BJ (cell line): ENCODE measurements at places on chromosomes 3 and 15.

DNA sequence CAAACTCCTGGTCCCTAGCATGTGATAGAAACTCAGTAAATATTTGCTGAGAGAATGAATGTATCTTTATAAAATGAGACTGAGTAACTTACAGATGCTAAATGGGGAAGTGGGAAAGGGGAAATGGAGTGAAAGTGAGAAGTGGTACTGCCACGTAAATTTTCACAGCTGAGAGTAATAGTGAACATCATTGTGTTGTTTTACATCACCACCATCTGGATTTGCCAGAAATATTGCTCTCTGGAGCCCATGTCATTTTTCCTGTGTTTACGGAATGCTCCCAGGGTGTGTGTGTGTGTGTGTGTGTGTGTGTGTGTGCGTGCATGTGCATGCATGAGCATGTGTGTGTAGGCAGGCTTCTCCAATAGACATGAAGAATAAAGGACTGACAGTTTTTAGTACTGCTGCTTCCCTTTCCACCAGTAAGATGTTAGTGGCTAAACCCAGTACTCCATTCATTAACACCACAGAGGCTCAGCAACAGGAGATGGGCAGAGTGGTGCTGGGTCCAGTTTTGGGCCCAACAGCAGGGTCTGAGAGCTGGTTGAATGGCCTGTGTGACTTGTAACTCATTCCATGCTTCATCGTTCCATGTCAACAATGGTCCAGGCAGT lies 57.3 kb downstream of the DIPK2A start:
- DNase-seq = no peak

DNA sequence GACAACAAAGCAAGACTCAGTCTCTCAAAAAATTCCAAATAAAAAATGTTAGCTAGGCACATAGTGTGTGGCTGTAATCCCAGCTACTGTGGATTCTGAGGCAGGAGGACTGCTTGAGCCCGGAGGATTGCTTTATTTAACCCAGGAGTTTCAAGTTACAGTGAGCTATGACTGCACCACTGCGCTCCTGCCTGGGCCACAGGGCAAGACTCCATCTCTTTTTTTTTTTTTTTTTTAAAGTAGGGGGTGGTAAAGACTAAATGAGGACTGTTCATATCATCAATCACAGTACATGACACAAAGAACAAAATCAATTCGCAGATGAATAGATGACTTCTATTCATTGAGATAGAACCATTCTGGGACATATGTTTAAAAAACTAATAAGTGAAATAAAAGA lies 48.1 kb downstream of the ACAP2 start:
- no peak for DNase-seq

- DNase-seq = no peak
Observed at GRCh38 chr3:11588338-11588737, 55.4 kb downstream of the VGLL4 start.

GRCh38 chr3:87798567-87798947 lies 260.2 kb downstream of the CGGBP1 start:
- DNase-seq = no peak

GRCh38 chr15:71278989-71279756 lies 163.9 kb downstream of the THSD4 start:
- DNase-seq = peak; percentile 79

DNA sequence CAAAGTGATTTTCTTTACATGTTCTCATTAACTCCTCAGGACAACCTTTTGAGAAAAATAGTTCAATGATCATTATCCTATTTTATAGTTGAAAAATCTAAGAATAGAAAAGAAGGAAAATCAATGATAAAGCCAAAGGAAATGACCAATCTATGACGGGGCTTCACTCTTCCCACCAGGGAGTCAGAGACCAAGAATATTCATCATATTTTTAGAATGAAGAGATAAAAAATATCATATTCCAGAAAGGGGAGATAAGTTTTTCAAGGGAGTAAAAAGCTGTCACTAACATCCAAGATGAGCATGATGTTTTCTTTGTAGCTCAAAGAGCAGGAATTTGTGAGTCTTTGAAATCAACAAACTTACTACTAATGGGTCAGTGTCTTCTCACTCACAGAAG lies 71.5 kb upstream of the LPP start:
- no peak for DNase-seq

- no peak for DNase-seq
Observed at GRCh38 chr3:127287840-127288239, at the start of gene PRR20G. TSS of gene PRR20G (minus strand) at chr3:127288046. CDS start at chr3:127287365, 681 bp downstream.

DNA sequence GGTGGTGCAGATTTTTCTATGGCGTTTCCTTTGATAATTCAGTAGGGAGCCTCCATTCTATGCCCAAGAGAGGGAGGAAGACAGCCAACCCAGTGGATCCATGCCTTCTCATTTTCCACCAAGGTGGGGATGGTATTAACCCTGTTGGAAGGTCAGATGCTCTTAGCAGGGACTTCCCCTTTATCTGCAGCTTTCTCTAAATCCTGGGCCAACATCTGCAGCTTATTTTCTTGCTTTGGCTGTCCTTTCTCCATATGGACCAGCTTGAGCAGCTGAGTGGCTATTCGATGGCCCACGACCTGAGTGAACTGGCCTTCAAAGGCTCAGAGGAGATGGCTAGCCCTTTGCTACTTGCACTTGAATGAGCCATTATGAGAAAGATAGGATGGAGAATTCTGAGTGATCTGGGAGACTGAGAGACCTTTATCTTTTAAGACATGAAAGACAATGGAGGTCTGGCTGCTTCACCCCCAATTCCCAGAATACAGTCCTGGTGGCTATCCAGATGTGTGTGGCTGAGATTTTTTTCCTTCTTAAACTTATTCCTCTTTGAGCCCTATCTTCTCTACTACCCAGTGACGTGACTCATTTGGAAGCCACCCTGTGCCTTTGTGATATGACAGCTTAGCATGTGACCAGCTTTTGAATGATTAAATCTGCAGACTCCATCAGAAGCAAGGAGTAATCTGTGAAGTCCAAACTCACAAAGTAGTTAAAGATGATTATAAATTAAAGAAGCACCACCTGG lies 39.6 kb upstream of the TRAK1 start:
- no peak for DNase-seq

- DNase-seq = no peak
Observed at GRCh38 chr15:66278671-66279070, 14.7 kb upstream of the DIS3L start.

DNA sequence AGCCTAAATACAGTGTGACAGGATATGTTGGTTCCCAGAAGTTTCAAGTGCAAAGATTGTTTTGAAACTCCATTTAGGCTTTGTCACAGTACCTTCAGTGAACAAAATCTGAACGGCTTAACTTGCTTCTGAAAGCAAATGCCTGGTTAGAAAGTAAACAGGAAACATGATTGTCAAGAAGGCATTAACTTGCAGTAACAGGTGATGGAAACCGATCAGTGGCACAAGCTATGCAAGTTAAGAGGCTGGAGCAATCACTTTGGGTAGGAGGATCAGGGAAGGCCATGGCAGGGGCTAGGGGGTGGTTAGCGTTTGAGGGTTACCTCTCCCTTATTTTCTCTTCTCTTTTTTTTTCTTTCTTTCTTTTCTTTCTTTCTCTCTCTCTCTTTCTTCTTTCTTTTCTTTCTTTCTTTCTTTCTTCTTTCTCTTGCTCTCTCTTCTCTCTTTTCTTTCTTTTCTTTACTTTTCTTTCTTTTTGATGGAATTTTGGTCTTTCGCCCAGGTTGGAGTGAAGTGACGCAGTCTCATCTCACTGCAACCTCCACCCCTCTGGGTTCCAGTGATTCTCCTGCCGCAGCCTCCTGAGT lies 2.4 kb downstream of the HYKK start:
- DNase-seq = no peak

- no peak for DNase-seq
Observed at GRCh38 chr15:58398643-58399042, 33.1 kb upstream of the LIPC start.

DNA sequence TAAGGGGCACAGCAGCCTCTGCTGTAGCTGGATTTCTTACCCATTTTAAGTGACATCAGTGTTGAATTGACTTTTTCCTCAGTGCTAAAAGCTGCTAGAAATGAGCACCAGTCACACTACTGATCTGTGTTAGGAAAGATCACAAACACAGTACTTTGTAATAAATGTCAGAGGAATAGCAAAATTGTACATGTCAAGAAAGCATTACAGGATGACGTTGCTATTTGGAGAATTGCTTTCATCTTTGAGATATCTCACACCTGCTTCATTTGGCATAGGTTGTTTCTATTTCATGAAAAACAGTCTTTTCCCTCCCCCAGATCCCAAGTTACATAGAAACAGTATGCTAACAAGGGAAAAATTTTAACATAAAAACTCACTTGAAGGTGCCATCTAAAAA lies 77.8 kb downstream of the SLC25A26 start:
- DNase-seq = no peak

GRCh38 chr3:181912384-181912783 lies 200.7 kb downstream of the SOX2 start:
- DNase-seq = no peak

DNA sequence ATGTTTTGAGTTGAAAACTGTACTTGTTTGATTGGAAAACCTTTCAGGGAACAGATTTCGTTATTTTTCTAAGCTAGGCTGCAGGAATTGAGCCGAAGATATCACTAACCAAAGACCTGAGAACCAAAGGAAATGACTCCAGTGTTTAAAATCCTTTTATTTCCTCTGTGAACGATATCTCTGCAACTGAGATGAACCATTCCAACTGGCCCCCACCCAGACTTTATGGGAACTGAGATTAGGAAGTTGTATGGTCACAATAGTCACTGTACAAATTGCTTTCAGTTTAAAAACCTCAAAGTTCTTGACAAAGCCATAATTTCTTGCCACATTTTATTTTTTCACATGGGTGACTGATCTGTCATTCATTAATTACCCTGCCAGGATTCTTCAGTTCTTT lies 232.4 kb downstream of the RBMS3 start:
- DNase-seq = no peak
